ENCODE measurements at places on chromosomes 4 and X.
A peak's percentile ranks its signal among the peaks of the same experiment; 100 is the strongest.

- no peak for DNase-seq
Observed at GRCh38 chr4:110982486-110982885, 359.6 kb upstream of the PITX2 start.

- DNase-seq, result no peak
Observed at GRCh38 chr4:48375651-48376304, 34.4 kb downstream of the SLAIN2 start.

GRCh38 chrX:16212024-16212423 lies 44.7 kb downstream of the MAGEB17 start:
- DNase-seq, result no peak

DNA sequence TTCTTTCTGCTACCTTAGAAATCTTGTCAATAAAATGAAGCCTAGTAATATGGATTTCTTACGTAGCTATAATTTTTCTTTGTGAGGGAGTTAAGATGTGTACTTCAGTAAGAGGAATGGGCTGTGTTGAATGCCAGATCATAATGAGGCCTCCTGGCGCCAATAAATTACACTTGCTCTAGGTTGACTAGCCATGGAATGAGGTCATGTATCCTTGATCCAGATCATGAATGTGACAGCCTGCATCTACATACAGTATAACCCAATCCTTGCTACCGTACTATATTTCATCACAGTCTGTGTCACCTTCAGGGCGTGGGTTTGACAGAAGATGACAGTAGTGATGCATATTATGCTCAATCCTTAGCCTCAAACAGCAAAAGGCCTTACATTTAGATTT lies 36.2 kb downstream of the NHS start:
- no peak for DNase-seq

DNA sequence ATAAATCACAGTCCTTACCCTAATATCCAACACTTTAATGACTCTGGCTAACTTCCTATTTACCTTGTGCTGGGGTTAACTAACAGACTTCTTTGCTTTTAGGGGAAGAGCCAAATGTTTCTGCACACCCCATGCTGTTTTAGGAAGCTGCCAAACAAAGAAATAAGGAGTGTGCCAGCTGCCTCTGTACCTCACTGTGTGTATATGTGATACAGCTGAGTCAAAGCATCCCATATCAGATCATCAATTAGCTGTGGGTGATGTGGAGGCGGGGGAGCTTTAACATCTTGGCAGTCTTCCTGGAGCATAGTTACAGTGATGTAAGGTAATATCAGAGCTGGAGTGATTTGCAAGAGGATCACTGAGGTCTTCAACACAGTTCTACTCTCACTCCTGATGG lies 95.4 kb downstream of the COL25A1 start:
- no peak for DNase-seq

GRCh38 chr4:176001151-176002006 lies 64.3 kb upstream of the WDR17 start:
- no peak for DNase-seq

GRCh38 chr4:140004922-140005627 lies 148.9 kb downstream of the MAML3 start:
- no peak for DNase-seq

DNA sequence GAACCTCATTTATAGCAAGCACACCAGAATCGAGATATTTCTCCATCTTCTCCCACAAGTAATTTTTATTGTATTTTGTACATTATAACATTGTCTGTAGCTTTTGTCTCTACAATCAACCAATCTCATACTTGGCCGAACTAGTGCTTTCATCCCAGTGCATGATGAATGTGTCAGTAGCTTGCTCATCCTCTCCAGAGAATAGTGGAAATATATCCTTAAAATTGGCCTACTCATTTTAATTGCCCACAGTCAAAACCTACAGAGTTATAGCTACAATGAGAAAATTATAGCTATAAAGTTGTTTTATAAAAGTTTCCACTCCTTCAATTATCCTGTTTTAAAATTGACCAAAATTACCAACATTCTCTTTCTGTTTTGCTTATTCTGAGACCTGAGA lies 103.8 kb downstream of the MAPK10 start:
- DNase-seq, result no peak

GRCh38 chr4:112153211-112153791 lies 8.0 kb downstream of the FAM241A start:
- no peak for DNase-seq

- DNase-seq, result no peak
Observed at GRCh38 chr4:26594778-26595177, 10.9 kb downstream of the TBC1D19 start.

DNA sequence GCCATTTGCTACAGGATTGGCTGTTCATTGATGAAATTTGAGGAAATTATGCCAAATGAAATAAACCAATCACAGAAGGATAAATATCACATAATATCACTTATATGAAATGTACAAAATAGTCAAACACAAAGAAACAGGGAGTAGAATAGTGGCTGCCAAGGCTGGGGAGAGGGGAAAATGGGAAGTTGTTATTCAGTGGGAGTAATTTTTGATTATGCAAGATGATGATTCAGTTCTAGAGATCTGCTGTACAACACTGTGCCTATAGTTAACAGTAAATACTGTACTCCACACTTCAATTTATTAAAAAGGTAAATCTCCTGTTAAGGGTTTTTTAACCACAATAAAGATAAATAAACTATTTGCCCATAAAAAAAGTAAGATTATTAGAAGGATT lies 101.1 kb downstream of the TMA16 start:
- no peak for DNase-seq

DNA sequence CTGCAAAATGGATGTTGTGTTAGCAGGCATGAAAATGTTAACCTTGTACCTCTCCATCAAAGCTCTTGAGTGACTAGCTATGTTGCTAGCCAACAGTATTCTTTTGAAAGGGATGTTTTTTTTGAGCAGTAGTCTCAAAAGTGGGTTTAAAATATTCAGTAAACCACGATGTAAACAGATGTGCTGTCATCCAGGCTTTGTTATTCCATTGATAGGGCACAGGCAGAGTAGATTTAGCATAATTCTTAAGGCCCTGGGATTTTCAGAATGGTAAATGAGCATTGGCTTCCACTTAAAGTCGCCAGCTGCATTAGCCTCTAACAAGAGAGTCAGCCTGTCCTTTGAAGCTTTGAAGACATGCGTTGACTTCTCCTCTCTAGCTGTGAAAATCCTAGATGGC lies 18.4 kb downstream of the FGF2 start:
- no peak for DNase-seq

DNA sequence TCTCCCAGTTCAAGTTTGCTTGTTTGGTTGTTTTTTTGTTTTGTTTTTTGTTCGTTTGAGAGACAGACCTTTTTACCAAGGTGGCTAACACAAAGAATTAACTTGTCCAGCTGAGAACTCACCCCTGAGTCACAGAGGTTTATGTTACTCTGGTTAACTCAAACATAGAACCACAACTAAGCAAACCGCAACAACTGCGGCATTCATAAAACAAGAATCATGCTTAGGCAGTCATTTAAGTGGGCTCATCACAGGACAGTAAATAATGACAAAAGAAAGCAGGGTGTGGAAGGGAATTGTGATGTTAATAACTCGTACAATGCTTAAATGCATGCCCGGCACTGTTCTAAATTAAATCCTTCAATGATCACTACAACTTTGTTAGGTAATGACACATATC lies 24.7 kb upstream of the IL13RA1 start:
- DNase-seq, result no peak

DNA sequence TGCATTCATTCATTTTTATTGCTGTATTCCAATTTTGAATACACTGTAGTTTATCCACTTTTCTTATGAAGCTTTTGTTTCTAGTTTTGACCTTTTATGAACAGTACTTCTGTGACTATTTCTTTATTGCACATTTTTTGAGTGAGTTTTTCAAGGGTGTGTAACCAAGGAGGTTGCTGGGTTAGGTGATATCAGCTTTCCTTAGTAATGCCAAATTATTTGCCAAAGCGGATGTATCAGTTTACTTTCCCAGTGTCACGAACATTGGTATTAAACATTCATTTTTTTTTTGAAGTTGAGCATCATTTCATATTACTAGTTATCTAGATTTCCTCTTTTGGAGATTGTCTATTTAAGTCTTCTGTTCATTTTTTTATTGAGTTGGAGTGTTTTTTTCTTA lies 32.9 kb downstream of the STIM2 start:
- DNase-seq, result no peak

DNA sequence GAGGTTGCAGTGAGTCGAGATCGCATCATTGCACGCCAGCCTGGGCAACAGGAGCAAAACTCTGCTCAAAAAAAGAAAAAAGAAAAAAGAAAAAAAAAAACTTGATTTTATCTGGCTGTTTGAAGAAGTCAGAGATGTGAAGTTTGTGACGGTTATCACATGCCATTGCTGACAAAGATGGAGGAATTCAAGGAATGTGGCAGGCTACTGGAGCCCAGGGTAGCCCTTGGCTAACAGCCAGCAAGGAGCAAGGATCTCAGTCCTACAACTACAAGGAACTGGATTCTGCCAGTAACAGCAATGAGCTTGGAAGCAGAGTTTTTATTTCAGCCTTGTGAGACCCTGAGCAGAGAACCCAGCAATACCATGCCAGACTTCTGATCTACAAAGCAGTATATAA lies 24.3 kb upstream of the TET2 start:
- no peak for DNase-seq

DNA sequence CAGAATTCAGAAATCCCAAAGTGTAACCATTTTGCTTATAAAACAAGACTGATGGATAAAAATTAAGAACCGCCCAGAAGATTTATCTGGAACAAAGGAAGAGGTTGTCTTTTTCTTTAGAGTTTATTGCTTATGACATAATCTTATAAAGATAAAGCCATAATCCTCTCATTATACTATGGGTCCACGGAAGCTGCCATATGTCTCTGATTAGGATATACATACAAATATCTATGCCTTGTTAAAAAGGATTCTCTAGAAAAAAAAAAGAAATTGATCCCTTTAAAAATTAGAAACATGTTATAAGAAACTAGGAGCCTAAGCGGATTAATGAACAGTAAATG lies 70.5 kb downstream of the RELL1 start:
- peak; percentile 78 for DNase-seq

DNA sequence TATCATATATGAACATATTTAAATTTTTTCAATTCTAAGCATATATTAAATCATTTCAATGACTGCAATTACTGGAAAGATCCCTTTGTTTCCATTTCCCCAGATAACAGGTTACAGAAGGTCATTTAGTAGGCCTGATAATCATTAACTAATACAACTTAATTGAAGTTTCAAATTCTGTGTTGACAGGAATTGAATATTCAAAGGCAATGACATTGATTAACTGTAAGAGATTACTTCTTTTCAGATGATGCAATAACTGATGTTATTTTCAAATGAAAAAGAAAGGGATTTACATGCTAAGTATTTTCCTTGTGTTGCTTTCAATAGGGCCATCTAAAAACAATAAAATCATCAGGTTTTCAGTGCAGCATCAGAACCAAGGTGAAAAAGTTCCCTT lies 81.1 kb upstream of the ENPEP start:
- no peak for DNase-seq

DNA sequence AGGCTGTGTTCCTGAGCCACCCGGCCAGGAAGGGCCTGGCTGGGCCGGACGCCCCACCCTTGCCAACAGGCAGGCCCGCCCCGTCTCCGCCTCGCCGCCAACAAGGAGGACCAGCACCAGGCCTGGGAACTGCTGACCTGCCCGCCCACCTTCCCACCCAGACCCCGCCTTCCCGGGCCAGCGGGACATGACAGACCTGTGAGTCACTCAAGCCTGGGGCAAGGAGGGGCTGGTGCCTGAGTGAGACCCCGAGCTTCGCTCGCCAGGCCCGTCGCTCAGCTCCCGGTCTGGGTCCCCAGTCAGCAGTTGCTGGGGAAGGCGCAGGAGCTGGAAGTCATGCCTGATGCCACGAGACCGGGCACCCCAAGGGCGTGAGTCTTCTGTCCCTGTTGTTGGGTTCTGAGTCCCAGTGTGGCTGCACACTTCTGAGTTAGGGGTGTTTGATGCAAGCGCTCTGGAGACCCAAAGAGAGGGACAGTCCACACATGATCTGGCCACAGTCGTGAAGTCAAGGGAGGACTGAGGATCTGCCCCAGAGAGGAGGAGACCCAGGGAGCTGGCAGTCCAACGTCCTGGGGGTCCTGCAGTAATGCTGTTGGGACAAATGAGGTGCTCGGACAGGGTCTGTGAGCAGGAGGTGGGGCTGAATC lies at the start of gene DNASE1L1:
Gene DNASE1L1, minus strand, starts transcription at position 33 of the 650 bp plus-strand sequence. CDS start 3,686 bp downstream, outside the sequence.
- DNase-seq, result no peak

DNA sequence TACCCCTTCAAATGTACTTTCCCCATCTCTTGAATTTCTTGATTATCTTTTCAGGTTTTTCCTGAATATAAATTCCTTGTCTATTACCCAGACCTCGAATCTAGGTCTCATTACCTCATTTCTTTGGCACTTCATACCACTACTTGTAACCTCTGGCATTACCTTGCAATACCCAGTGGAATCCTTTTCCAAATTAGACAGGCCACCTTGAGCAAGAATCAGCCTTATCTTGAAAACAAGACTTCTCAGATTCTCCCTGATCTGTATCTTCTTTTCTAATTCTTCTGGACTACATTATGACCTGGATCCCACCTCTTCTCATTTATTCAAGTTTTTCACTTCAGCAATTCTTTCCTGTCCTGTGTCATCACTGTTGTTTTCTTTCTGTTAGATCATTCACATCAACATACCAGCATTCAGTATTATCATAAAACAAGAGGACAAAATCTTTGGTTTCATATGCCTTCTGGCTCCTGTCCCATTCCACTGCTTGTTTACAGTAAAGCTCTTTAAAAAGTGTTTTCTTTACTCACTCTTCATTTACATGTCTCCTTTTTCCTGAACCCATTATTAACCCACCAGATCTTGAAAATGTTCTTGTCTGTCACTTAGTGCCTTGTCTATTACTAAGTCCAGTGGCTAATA lies 275.6 kb upstream of the HS3ST1 start:
- DNase-seq, result no peak

- no peak for DNase-seq
Observed at GRCh38 chr4:98166025-98166730, 22.9 kb upstream of the STPG2 start.

DNA sequence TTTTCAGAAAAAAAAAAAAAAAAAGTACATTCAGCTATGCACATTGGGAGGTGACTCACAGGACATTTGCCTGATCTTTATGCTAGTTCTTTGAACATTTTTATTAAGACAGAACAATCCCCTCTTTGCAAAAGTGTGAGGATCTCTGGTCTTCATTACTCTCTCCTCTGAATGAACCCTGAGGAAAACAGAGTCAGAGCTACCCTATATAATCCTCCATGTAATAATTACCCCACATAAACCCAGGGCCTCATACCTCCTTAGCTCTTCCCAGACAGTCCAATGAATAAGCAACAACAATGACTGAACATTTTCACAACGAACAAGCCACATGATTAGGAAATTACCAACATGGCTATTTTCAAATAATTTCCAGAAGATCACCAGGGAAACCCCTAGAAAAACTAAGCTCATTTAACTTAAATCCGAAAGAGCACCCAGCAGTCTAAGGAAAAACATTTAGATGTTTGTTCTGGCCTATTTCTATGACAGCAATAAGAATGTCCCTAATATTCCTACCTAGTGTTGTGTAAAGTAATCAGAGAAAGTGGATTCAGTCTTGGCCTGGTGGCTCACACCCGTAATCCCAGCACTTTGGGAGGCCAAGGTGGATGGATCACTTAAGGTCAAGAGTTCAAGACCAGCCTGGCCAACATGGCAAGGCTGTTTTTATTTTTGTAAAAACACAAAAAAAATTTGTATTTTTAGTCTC lies 37.8 kb downstream of the TBC1D9 start:
- DNase-seq, result no peak
